Kidney glomerular epithelial cell (primary cell): ENCODE measurements at places on chromosomes 2 and 18.

- no peak for DNase-seq
These were observed 6.0 kb downstream of the ATP6V1B1 start for GRCh38 chr2:70941701-70942100.

GRCh38 chr2:10064932-10065772 lies 15.1 kb downstream of the CYS1 start:
- DNase-seq = no peak

- peak; percentile 71 for DNase-seq
These were observed 265.4 kb downstream of the ZNF385B start for GRCh38 chr2:179596018-179596417.

GRCh38 chr2:166862468-166863132 lies 25.7 kb upstream of the XIRP2 start:
- no peak for DNase-seq

DNA sequence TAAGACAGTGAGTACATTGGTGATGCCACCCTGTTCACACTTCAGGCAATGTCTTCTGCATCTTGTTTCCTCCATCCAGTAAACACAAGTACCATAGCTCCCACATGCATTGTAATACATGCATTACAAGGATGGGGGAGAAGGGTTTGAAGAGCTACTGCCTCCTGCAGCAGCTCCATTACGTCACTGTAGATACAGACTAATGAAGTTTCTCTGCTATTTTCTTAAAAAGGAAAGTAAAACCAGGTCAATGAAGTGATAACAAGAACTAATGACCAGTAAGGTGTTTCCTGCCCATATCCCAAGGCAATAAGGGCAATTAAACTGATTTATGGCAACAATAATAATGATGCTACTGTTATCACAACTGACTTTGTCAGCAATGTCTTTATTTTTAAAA lies 18.2 kb upstream of the BBS5 start:
- DNase-seq = no peak

DNA sequence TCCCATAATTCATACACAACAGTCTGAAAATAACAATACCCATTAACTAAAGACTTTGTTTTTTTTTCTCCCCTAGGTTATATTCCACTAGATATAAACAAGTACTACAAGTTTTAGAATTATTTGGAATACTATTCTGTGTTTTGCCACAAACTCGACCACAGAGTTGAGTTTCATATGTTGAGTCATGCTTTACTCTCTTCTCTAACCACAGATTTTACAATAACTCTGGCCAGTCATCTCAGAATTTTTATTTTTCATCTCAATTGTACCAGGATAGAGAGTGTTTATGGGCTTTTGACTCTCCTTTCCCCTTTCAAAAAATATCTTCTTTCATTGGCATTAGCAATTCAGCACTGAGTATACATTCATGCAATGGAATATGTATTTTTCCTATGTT lies 348.7 kb upstream of the GALNT5 start:
- peak; percentile 21 for DNase-seq

DNA sequence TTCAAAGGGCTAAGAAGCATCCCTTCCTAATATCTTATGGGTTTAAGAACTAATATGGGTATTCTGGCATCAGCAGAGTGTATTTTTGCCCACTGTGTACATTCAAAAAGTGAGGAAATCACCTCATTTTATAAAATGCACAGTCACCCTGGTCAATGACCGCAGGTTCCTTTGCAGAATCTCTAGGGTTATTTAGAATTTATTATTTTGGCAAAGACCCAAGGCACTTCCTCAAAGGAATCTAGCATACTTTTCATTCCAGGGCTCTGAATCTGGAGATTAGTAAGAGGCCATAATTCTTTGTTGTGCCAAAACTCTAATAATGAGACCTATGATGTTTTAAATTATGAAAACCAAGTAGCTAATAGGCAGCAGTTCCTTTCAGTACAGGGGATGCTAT lies 27.2 kb upstream of the CDH2 start:
- peak; percentile 93 for DNase-seq

GRCh38 chr18:54392543-54393023 lies 34.9 kb downstream of the C18orf54 start:
- peak; percentile 83 for DNase-seq

DNA sequence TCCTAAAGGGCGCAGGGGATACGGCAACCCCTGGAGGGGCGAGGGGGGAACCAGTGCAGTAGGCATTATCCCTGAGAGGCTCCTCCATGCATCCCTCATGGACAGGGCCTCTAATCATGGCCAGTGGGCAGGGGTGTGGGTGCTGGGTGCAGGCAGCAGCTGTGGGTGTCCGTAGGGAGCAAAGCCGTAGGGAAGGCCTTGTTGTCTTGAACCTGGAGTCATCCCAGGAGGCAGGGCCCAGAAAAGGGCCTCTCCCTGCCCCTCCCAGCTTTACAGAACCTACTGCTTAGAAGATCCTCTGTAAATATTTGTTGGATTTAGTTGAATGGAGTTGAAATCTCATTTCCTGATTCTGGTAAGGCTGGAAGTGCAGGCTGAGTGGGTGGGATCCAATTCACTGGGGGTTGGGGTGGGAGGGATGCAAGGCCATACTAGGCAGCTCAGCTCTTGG lies 207.0 kb upstream of the HAAO start:
- DNase-seq = no peak

GRCh38 chr2:239380831-239381708 lies 19.8 kb downstream of the HDAC4 start:
- no peak for DNase-seq

- peak; percentile 22 for DNase-seq
These were observed 328.5 kb upstream of the DSEL start for GRCh38 chr18:67845035-67845434.

- no peak for DNase-seq
These were observed 30.0 kb upstream of the ANXA4 start for GRCh38 chr2:69711971-69712370.

- no peak for DNase-seq
These were observed 338.3 kb upstream of the NT5C1B start for GRCh38 chr2:18927525-18928232.

DNA sequence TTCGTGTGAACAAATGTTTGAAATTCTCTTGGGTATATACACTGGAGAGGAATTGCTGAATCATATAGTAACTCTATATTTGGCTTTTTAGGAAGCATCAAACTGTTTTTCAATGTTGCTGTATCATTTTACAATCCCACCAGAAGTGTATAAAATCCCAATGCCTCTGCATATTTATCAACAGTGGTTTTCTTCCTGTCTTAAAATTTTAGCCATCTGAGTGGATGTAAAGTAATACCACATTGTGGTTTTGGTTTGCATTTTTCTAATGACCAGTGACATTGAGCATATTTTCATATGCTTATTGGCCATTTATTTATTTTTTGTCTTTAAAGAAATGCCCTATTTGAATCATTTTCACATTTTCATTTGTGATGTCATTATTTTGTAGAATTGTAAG lies 22.8 kb upstream of the LRP1B start:
- DNase-seq = no peak

DNA sequence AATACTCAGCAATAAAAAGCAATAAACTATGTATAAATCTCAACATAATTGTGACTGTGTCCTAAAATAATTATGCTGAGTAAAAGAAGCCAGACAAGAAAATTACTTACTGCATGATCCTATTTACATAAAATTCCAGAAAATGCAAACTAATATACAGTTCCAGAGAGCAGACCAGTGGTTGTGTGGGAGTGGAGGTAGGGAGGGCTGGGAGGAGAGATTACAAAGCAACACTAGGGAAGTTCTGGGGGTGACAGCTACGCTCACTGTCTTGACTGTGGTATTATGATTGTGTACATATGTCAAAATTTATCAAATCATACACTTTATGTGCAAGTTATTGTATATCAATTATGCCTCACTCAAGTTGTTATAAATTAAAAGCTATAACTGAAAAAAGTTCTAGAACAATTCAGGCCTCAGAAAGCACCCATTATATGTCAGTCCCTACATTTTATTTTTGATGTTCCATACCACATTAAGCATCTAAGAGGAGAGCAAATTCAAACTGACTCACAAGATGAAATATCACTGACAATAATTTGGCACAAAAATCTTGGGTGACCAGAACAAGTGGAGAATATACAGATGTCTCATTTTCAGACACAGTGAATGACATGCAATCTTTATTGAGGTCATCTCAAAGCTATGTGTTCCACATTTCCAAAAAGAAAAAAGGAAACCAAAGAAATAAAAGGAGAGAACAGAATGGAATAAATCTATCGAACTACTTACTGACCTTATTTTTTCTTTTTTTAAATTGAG lies 85.1 kb downstream of the ANTXR1 start:
- DNase-seq = no peak

DNA sequence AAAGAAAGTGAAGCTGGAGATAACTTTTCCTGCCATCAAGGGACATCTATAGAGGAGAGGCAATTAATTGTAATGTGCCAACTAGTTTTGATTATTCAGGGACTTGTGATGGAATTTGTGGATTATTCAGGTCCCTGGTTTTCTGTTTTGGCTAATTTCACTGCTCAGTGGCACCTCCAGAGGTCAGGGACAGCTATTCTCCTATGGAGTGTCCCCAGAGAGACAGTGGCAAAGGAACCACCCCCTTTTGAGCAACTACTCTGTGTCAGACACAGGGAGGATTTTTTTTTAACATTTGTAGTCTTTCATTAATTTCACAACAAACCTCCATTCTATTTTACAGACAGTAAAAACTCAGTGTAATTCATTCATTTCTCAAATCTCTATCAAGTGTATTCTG lies 206.0 kb upstream of the SPRED2 start:
- no peak for DNase-seq

DNA sequence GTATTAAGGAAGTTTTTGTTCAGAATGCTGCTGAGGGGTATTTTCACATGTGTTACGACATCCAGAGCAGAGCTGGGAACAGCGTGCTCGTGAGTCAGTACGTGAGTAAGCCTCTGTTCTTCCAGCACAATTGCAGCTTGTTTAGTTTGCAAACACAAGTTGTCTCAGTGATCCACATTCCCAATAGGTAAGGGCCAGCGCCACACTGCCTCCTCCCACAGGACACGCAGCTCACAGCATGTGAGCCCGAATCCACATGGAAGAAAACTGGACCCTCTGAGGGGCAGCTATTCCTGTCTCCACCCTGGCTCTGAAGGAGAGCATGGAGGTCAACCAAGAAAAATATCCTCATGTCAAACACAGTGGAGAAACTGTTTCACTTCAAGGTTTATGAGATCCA lies 173.9 kb upstream of the PID1 start:
- DNase-seq = no peak

- no peak for DNase-seq
These were observed 28.5 kb downstream of the UXS1 start for GRCh38 chr2:106165561-106165960.

- DNase-seq = no peak
These were observed 11.7 kb upstream of the EDAR start for GRCh38 chr2:109000738-109001137.

DNA sequence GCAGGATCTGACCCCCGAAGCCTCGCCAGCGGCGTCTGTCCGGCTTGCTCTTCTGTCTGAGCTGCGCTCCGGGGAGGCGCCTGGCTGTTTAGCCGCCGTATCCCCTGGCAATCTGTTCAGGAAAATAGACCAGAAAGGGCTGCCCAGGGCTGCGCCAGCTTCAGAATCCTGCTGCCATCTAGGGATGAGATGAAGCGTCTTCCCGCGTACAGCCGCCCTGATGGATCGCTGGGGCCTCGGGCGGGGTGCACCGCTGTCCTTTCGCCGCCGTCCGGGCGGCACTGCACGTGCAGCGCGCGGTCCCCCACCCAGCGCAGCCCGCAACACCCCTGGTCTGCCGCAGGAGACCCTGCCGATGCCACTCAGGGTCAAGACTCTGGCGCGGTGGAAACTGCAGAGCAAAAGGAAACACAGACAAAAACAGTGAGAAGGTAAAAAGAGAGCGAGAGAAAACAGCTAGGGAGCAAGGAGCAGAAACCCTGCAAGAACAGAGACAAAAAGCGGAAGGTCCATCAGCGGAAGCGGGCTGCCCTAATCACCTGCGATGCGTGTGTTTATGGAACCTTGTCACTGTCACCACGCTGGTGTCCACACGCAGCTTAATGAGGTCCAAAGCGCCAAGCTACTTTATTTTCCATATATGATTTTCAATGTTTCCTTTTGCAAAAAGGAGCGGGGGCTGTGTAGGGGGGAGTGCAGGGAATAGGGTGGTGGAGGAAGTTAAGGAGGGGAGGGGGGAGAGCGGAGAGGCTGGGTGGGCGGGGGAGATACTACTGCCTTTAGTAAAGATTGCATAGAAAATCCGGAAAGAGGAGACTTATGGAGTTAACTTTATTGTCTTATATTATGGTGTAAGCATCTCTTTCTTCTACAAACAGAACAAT lies 2113.3 kb upstream of the PIK3C3 start:
- peak; percentile 47 for DNase-seq

- no peak for DNase-seq
These were observed 96.9 kb downstream of the HDAC4 start for GRCh38 chr2:239303711-239304532.

GRCh38 chr2:113200236-113200635 lies 26.5 kb downstream of the PSD4 start:
- no peak for DNase-seq

DNA sequence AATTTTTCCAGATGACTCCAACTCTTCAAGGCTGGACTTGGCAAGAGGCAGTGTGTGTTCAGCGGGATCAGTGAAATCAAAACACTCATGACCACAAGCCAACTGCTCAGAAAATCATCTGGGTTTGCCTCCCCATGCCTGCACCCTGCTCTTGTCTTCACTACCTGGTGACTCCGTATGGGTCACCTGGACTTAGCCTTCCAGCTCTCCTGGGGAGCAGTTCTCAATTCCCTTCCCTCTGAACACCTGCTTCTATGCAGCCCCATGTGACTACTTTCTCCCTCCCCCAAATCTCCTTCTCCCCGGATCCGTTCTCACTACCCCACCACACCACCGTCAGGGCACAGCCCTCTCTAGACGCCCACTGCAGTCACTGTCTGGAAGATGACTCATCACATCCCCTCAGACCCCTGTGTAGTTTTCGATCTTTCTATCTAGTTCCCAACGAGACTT lies 130.2 kb upstream of the ID2 start:
- no peak for DNase-seq

- peak; percentile 59 for DNase-seq
These were observed 25.3 kb upstream of the NOTO start for GRCh38 chr2:73176881-73177644.

DNA sequence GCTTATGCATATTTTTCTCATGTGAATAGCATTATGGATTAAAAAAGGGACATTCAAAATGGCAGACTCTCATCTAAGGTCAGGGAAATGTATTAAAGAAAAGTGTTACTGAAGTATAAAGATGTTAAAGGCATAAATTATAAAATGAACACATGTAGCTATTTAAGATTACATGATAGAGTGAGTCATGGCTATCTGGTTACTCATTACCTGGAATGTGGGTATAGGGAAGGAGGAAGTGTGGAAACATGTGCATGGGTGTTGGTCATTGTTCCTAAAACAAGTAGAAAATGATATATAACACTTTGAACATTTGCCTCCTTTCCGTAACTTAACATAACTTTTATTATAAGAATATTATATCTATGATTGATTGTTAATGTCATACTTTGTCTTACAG lies 66.4 kb downstream of the MYO1B start:
- DNase-seq = peak; percentile 81

DNA sequence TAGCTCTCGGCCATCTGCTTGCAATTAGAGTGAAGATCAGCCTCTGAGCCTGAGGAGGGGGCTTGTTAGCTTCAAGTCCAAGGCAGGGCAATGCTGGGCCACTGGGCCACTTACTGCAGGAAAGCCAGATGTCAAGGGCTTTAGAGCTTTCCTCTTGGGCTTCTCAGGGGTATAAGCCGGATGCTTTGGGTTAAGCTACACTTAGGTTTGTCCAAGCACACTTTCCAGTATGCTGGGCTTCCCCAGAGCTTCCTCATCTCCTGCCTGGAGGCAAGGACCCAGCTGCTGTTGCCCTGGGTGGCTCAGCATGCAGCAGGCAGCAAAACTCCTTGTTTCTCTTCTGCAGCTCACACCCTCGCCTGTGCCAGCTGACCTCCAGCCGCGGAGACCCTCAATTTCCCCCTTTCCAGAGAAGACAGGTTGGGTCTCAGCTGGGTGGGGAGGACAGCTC lies 29.0 kb upstream of the ATOH8 start:
- no peak for DNase-seq
